Endothelial cell (in vitro differentiated cells): ENCODE measurements at places on chromosomes 12 and 14. TPM values are rescaled to one million over a fixed set of nuclear protein-coding genes. Genes with fewer than 3 reads are reported as not detected.

GRCh38 chr14:92792885-92793284, 1.2 kb upstream of the GOLGA5 start:
- no peak for DNase-seq
- peak overlapping the region; percentile 89 for H3K27ac ChIP-seq

GRCh38 chr14:65961004-65961403, 525.2 kb upstream of the CCDC196 start:
- H3K4me3 ChIP-seq: no peak overlapping the region
- H3K4me1 ChIP-seq: peaks cover 14% of the 10 kb centered on the region
- no peaks in the 10 kb centered on the region for H3K27me3 ChIP-seq
- DNase-seq: peak; percentile 75
- no peaks in the 10 kb centered on the region for H3K36me3 ChIP-seq

- no peak overlapping the region for H3K4me3 ChIP-seq
- no peak overlapping the region for H3K27ac ChIP-seq
- DNase-seq: no peak
Observed at GRCh38 chr14:49926803-49927202, 33.9 kb downstream of the ARF6 start.

DNA sequence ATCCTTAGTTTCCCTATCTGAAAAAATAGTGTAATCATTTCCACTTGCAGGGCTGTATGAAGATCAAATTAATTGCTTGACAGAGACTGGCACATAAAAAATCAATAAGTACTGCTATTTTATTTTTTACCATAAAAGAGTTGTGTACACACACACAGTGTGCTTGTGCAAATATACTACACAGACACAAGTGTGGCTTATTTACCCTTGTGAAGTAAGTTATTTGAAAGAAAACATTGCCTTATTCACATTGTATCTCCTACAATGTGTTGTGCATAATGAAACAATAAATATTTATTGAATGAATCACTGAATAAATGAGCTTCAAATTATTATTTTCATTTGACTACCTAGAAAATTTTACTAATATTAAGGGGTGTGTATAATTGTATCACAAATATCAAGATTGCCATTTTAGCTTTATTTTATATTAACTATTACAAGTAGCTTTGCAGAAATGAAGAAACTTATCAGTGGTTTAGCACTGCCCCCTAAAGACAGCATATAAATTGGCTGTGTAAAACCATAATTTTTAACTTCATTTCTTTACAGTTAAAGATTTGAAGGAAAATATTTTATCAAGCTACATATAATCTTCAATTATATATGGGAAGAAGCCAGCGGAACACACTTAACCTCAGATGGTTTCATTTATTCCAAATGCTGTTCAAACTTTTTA, 11.3 kb downstream of the GARIN6 start:
- H3K27me3 ChIP-seq: no peaks in the 10 kb centered on the region
- H3K27ac ChIP-seq: no peak overlapping the region
- no peak overlapping the region for H3K4me3 ChIP-seq

GRCh38 chr12:121712190-121712460, 427 bp upstream of the TMEM120B start:
- H3K4me3 ChIP-seq: peak overlapping the region; percentile 91
- DNase-seq: no peak
- peaks cover 4% of the 10 kb centered on the region for H3K36me3 ChIP-seq
- peaks cover 13% of the 10 kb centered on the region for H3K27me3 ChIP-seq
- H3K4me1 ChIP-seq: peaks cover 26% of the 10 kb centered on the region
- peak overlapping the region; percentile 94 for H3K27ac ChIP-seq

DNA sequence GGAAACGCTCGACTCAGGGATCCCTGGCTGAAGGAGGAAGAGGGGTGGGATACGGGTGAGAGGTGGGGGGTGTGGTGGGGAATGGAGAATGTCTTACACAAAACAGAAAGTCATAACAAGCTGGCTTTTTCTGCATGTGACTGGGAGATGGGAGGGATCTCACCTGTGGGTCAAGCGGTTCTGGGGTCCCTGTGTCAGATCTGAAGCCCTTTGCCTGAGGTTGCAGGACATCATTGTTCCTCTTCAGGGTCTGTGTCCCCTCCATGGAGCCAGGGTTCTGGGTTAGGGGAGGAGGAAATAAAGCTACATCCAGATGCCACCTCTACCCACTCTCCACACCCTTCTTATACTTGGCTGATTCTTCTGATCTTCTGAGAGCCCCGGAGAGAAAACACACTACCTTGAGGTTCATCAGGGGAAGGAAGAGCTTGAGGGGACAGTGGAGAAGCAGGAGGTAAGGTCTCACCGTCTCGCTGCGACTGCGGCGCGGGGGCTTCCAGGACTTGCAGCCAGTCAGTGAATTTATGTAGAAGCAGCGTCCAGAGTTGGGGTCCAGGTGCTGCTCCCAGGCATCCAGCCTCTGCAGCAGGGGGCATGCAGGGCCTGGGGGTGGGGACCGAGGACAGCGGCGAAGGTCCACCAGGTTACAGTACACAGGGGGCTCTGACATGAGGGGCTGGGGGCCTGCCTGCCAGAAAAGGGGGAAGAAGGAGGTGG, 2.5 kb downstream of the ARHGAP9 start:
- H3K36me3 ChIP-seq: peaks cover 33% of the 10 kb centered on the region
- H3K4me1 ChIP-seq: peaks cover 61% of the 10 kb centered on the region
- H3K27ac ChIP-seq: peak overlapping the region; percentile 91
- H3K27me3 ChIP-seq: peaks cover 30% of the 10 kb centered on the region
- DNase-seq: no peak

GRCh38 chr12:54389134-54389508, 4.6 kb upstream of the ZNF385A start:
- peaks cover 53% of the 10 kb centered on the region for H3K4me1 ChIP-seq
- peaks cover 22% of the 10 kb centered on the region for H3K27me3 ChIP-seq
- H3K27ac ChIP-seq: no peak overlapping the region
- no peak overlapping the region for H3K4me3 ChIP-seq

Gene MANSC4
- total RNA-seq: not detected

DNA sequence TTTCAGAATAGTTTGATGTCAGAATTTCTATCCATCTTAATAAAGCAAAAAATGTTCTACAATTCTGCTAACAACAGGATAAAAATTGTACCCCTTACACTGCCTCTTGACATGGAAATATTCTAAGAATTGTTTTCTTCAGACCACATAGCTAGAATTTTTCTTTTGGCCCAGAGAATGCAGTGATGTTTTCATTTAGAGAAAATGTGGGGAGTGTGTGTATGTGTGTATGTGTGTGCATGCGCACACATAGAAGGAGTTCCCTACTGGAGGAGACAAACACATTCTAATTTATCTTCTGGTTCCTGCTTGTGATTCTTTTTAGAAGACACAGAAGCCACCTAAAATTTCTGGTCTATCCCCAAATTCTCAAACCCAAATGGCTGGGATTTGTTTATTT, 1145.7 kb downstream of the VRK1 start:
- H3K4me3 ChIP-seq: no peak overlapping the region
- no peaks in the 10 kb centered on the region for H3K27me3 ChIP-seq
- no peak for DNase-seq
- H3K27ac ChIP-seq: no peak overlapping the region

GRCh38 chr14:93949511-93950075, 22.4 kb downstream of the FAM181A start:
- H3K27ac ChIP-seq: no peak overlapping the region
- H3K36me3 ChIP-seq: no peaks in the 10 kb centered on the region
- no peak overlapping the region for H3K4me3 ChIP-seq
- H3K4me1 ChIP-seq: no peaks in the 10 kb centered on the region

Gene WSCD2
- not detected for total RNA-seq

DNA sequence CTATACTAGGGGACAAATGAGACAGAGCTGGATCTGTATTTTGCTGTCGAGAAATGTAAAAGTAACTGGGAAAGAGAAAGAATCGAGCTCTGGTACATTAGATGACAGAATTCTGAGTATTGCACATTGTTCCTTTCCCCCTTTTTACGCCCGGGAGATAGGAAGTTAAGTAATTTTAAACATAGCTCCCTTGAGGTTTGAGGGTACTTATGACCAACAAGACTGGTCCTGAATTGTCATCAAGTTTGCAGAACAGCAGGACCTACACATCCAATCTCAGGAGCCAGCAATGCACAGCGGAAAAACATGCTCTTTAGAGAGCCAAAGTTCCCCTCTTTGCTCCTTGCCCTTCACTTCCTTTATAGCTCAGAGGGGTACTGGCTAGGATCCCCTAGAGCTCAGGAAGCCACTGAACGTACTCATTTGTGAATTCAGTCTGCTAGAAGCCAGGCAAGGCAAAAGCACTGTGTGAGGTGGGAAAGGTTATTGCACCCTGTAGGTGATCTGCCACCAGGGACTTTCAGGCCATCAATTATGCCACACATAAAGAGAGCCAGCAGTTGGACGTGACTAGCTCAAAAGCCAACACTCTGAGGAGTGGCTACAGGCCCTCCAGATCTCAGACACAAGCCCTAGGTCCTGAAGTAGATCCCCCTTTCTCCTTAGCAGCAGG, 333.8 kb downstream of the KCNH5 start:
- no peaks in the 10 kb centered on the region for H3K27me3 ChIP-seq
- H3K4me3 ChIP-seq: no peak overlapping the region
- H3K36me3 ChIP-seq: no peaks in the 10 kb centered on the region
- H3K27ac ChIP-seq: no peak overlapping the region
- H3K4me1 ChIP-seq: no peaks in the 10 kb centered on the region

DNA sequence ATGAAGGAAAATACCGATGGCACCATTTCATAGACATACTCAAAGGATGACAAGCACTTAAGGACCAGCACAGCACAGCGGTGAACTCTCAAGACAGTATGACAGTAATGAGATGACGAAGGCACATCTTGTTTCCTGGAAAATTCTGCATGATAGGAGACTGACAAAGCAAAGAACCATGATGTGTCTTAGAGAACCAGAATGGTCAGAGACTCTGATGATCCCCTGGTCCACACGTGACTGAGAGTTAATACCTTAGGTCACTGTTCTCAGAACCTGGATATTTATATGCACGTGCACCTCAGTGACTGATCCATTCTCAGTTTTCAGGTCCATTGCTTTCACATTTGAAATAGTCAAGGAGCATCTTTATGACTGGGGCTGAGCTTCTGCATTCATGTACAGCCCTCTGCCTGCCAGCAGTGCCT, 35.3 kb downstream of the PROX2 start:
- H3K4me1 ChIP-seq: no peaks in the 10 kb centered on the region
- no peaks in the 10 kb centered on the region for H3K36me3 ChIP-seq
- DNase-seq: no peak
- no peaks in the 10 kb centered on the region for H3K27me3 ChIP-seq
- no peak overlapping the region for H3K27ac ChIP-seq

GRCh38 chr14:71711619-71712018, 220.6 kb upstream of the RGS6 start:
- no peaks in the 10 kb centered on the region for H3K4me1 ChIP-seq
- no peaks in the 10 kb centered on the region for H3K36me3 ChIP-seq
- no peak for DNase-seq
- no peak overlapping the region for H3K27ac ChIP-seq

GRCh38 chr14:62819931-62820330, 225.3 kb downstream of the KCNH5 start:
- no peak for DNase-seq
- H3K4me1 ChIP-seq: no peaks in the 10 kb centered on the region
- no peak overlapping the region for H3K4me3 ChIP-seq
- no peak overlapping the region for H3K27ac ChIP-seq
- no peaks in the 10 kb centered on the region for H3K27me3 ChIP-seq
- H3K36me3 ChIP-seq: no peaks in the 10 kb centered on the region

Gene PRH2
- not detected for total RNA-seq

Gene GRIP1
- 36.2 TPM for total RNA-seq

Gene TMEM253
- 0.90 TPM for total RNA-seq

DNA sequence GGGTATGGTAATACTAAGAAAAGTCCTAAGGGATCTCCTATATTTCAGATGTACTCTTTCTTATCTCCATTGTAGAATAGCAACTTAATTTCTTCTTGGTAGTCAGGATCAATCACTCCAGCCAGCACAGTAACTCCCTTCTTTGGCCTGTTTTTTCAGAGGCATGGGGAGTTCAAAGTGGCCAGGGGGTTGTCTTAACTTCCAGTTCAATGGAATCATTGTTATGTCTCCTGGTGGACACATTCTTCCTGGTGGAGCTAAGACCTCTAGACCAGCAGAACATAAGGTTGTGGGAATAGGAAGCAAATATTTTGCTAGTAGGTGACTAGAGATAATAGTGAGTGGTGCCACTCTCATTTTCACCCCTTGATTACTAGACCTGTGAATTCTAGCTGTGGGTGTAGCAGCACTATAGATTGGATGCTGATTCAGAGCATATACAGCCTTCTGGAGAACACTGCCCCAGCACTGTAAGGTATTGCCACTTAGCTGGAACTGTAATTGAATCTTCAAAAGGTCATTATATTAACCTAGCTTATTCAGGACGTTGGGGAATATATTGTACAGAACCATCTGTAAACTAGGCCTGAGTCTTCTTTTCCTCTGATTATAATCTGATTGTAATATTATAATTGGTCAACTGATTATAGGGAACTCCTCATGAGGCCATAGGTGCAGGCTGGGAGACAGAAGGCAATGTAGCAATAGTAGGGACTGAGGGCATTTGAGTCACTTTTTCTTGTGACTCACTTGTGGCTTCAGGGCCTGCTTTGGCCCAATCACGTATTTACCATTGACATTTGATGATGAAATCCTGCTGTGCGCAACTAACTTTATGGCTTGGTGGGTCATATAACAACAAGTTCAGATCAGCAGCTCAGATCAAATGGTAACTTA, 60.2 kb upstream of the ATP2B1 start:
- DNase-seq: no peak
- H3K27me3 ChIP-seq: no peaks in the 10 kb centered on the region
- peaks cover 3% of the 10 kb centered on the region for H3K4me1 ChIP-seq
- no peak overlapping the region for H3K27ac ChIP-seq
- no peaks in the 10 kb centered on the region for H3K36me3 ChIP-seq
- no peak overlapping the region for H3K4me3 ChIP-seq

Gene SELPLG
- total RNA-seq: 1.6 TPM

- H3K27ac ChIP-seq: no peak overlapping the region
- H3K4me3 ChIP-seq: no peak overlapping the region
- no peaks in the 10 kb centered on the region for H3K27me3 ChIP-seq
- no peaks in the 10 kb centered on the region for H3K4me1 ChIP-seq
- no peaks in the 10 kb centered on the region for H3K36me3 ChIP-seq
Observed at GRCh38 chr12:40831916-40832315, 139.7 kb downstream of the CNTN1 start.

DNA sequence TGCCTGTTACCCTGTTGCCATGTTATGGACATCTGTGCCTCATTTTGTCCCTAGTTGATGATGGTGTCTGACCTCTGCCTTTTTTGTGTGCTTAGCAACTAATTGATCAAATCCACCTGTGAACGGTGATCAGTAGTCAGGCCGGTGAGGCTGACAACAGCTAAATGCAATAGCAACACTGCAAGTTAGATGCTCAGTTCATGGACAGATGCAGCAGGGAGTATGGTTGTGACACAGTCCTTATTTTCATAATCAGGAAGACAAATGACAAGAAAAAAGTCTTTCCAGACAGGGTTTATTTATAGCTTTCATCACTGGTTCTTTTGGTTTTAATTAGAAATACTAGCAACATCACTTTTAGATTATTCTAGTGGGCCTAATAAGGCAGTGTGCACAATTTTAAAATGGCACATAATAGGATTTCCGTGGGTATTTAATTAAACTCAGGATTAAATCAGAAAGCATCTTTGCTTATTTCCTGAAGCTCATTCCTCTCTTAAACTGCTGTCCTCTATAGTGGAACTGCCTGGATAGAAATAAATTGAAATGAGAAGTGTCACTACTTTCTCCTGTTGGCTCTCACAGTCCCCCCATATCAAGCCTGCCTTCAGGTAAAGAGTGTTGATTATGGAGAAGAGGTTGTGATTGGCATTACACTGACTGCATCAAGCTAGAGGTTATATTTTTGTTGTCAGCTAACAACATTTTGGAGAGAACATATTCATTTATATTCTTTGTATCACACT, 281.1 kb upstream of the NAV3 start:
- no peak overlapping the region for H3K4me3 ChIP-seq
- H3K27me3 ChIP-seq: no peaks in the 10 kb centered on the region
- H3K27ac ChIP-seq: no peak overlapping the region
- H3K36me3 ChIP-seq: no peaks in the 10 kb centered on the region
- peaks cover 3% of the 10 kb centered on the region for H3K4me1 ChIP-seq
